ENCODE measurements at places on chromosomes 1 and 21. TPM values are rescaled to one million over a fixed set of nuclear protein-coding genes. Genes with fewer than 3 reads are reported as not detected.

The DDAH1 gene
- 134 TPM for total RNA-seq

The S100A13 gene
- 142 TPM for total RNA-seq

The FAAP20 gene
- 16.6 TPM for total RNA-seq

The TMEM125 gene
- total RNA-seq: not detected

The DMRTA2 gene
- total RNA-seq: not detected

The TMPRSS15 gene
- total RNA-seq: not detected

The CA6 gene
- total RNA-seq: not detected

The CFHR2 gene
- not detected for total RNA-seq

The LRP8 gene
- 13.7 TPM for total RNA-seq

The ILF2 gene
- 165 TPM for total RNA-seq

The BATF3 gene
- total RNA-seq: not detected

The CASQ1 gene
- total RNA-seq: 0.32 TPM

The MATN1 gene
- 0.11 TPM for total RNA-seq

The GBP2 gene
- 60.1 TPM for total RNA-seq

The RGS5 gene
- 3.4 TPM for total RNA-seq

The FAM151A gene
- not detected for total RNA-seq

The LCE1E gene
- total RNA-seq: not detected

The TESK2 gene
- 5.6 TPM for total RNA-seq

The WNT9A gene
- 0.52 TPM for total RNA-seq

The HTR1D gene
- 0.11 TPM for total RNA-seq

The CR1 gene
- not detected for total RNA-seq

The MPZ gene
- total RNA-seq: 1.8 TPM

The IGSF5 gene
- 0.32 TPM for total RNA-seq

The PKLR gene
- total RNA-seq: 0.13 TPM

The TLR5 gene
- 1.2 TPM for total RNA-seq

The ZBTB17 gene
- total RNA-seq: 19.3 TPM

The CCDC17 gene
- 1.5 TPM for total RNA-seq

All from articular chondrocyte of knee joint (primary cell).